ENCODE measurements at places on chromosomes 12 and 14.

- no peak for DNase-seq
Observed at GRCh38 chr14:44379292-44379977, 127.6 kb downstream of the FSCB start.

- no peak for DNase-seq
Observed at GRCh38 chr12:8033153-8034044, 883 bp downstream of the FOXJ2 start.

DNA sequence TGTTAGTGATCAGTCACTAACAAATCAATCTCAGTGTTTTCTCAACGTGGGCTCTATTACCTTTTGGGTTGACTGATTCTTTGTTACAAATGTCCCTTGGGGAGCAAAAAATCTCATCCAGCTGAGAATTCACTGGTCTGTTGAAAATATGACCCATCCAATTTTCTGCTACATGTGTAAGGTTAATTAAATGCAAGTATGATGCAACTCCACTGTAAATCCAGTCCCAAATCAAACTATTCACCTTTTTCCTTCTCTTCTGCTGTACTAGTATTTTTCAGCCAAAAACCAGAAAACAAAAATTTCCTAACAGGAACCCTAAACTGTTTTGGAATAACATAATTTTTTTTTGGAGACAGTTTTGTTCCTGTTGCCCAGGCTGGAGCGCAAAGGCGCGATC lies 2.2 kb downstream of the ERH start:
- DNase-seq, result no peak

- no peak for DNase-seq
Observed at GRCh38 chr12:52337054-52337453, 15.9 kb upstream of the KRT83 start.

DNA sequence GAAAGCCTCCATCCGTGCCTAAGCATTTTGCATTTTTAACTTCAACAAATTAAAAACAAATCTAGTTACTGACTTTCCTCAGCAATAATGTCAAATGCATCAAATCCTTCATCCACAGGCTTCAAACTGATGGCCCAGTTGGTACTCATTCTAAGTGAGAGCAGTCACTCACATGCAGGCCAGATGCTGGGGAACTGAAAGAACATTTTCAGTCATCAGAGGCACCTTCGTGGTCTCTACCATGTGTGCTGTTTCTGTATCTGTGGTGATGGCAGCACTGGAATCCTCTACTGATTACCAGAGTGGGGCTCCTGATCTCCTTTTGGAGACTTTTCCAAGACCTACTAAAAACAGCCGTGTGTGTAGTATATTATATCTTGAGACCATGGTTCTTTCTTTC lies 145.2 kb downstream of the PRIMA1 start:
- no peak for DNase-seq
